ENCODE measurements at places on chromosomes 16 and 17. TPM values are rescaled to one million over a fixed set of nuclear protein-coding genes. Genes with fewer than 3 reads are reported as not detected.
A peak's percentile ranks its signal among the peaks of the same experiment; 100 is the strongest.

GNG13 gene
- total RNA-seq: not detected

TBC1D3G gene
- total RNA-seq: not detected

CMTM2 gene
- total RNA-seq: 0.42 TPM

PRR35 gene
- total RNA-seq: not detected

RAB40B gene
- total RNA-seq: 22.1 TPM

ZNF830 gene
- total RNA-seq: 11.1 TPM

DNA sequence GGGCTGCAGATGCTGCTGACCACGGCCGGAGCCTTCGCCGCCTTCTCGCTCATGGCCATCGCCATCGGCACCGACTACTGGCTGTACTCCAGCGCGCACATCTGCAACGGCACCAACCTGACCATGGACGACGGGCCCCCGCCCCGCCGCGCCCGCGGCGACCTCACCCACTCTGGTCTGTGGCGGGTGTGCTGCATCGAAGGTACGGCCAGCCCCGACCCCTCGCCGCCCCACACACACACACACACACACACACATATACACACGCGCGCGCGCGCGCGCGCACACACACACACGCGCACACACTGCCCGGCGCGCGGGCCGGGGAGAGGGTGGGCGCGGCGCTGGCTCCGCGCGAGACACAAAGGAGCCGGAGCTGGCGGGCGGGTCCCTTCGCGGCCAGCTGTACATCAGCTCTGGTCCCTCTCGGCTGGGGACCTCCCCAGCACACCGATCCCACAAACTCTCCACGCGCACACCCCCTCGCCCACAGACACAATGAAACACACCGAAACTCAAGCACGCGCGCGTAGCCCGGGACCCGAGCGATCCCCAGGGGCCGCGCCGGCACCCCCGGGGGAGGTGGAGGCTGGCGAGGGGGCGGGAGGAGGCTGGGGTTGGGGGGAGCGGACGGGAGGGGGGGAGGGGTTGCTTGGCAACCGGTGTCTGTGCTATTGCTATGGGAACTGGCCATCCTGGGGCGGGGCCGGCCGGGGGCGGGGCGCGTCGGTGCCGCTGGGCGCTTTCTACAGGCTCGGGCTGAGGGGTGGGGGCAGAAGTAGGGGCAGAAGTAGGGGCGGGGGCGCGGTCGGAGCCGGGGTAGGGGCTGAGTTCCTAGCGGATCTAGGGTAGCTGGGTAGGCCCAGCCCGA, 658 bp downstream of the CACNG4 start:
- no peak for DNase-seq

GRCh38 chr16:86355951-86356350, 154.4 kb upstream of the FOXF1 start:
- peak; percentile 74 for DNase-seq

DNA sequence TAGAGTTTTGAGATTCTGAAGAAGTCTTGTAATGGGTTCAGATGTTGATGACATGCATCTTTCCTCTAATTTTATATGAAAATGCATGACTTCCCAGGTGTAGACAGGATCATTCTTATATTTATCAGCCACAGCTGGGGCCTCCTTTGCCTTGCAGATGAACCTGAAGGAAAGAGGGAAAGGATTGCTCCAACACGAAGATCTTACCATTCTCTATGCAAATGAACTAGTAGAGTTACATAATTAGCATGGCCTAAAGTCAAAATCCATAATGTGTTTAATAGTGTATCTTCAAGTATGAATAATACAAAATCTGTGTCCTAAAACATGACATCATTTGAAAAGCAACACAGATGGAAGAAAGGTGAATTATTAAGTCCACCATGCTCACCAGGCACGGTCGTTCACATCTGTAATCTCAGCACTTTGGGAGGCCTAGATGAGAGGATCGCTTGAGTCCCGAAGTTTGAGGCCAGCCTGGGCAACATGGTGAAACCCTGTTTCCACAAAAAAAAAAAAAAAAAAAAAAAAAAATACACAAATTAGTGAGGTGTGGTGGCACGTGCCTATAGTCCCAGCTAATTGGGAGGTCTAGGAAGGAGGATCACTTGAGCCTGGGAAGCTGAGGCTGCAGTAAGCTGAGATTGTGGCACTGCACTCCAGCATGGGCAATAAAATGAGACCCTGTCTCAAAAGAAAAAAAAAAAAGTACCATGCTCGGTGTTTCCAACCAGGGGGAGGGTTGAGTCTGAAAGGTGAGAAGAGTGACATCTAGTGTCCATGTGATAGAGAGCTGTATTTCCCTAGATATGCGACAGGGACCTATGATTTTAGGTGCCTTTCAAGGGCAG, 6.3 kb downstream of the VWA3A start:
- peak; percentile 56 for DNase-seq

DNA sequence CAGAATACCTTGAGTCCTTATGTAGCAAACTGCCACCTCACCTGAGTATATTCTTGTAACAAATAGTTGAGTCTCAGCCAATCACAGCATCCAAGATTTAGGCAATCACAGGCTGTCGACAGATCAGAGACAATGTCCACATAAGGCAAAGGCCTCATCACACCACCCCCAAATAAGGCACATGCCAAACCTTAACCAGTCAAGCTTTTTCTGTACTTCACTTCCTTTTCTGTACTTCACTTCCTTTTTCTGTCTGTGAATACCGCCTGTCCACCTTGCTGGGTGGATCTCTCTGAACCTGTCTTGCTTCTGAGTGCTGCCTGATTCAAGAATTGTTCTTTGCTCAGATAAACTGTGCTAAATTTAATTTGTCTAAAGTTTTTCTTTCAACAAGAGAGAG, 210.4 kb upstream of the N4BP1 start:
- DNase-seq: no peak

- DNase-seq: no peak
Observed at GRCh38 chr16:88923450-88923849, 53.6 kb downstream of the CBFA2T3 start.

DNA sequence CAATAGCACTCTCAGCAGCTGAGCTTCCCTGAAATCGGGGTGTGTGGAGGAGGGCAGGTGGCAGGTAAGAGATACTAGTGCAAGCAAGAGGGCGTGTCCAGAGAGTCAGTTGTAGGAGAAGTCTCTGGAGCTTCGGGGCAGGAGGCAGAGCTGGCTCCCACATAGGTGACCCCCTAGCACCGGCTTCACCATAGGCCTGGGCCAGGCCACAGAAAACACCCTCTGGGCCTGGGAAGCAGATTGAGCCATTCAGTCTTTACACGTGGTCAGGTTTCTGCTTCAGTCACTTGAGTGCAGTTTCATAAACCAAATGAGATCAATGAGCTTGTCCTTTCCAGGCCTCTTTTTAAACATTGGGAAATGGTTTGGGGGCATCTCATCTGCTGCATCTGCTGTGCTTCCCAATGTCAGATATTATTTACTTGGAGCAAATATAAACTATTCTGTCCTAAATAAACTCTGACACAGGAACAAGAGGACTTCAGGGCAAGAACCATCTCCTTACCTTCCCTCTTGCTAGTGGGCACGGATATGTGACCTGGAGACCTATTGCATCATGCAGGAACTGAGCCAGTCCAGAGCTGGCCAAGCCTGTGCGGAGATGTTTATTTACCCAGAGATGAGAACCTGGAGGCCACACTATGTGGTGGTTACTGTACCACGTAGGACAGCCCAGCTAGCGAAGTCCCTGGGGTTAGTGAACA, 16.1 kb downstream of the CCR7 start:
- DNase-seq: no peak

GRCh38 chr17:60729854-60730253, 52.2 kb downstream of the BCAS3 start:
- no peak for DNase-seq

- no peak for DNase-seq
Observed at GRCh38 chr17:82858376-82859126, 18.7 kb upstream of the ZNF750 start.

- DNase-seq: no peak
Observed at GRCh38 chr16:48446534-48446920, 61.3 kb upstream of the SIAH1 start.

GRCh38 chr17:72901657-72902056, 190.8 kb downstream of the SLC39A11 start:
- no peak for DNase-seq

Data from HCT116 (cell line).